DMS 273 treated with DMSO at 0.1 percent for 48 hours (cell line): ENCODE measurements at places on chromosomes 1 and 21.

DNA sequence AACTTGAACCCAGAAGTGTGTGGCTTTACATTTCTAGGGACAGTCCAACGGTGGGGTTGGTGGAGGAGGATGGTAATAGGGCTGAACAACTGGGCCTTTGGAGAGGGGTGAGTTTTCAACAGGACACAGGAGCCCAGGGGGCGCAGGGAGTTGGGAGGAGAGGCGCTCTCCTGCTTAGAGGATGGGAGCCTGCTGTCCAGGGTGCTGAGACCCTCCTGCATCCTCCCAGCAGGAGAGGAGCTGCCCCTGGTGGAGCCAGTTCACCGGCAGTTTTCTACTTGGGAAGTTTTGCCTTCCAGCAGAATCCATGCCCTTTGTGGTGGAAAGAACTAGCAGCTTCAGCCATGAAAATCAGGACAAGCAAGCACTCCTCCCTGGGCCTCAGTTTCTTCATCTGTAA is 8.6 kb downstream of the KCNC4 start:
- DNase-seq: no peak

GRCh38 chr1:58923090-58923470 is 139.2 kb upstream of the JUN start:
- DNase-seq: no peak

- no peak for DNase-seq
These were observed 70.5 kb upstream of the CTTNBP2NL start for GRCh38 chr1:112325504-112325903.

DNA sequence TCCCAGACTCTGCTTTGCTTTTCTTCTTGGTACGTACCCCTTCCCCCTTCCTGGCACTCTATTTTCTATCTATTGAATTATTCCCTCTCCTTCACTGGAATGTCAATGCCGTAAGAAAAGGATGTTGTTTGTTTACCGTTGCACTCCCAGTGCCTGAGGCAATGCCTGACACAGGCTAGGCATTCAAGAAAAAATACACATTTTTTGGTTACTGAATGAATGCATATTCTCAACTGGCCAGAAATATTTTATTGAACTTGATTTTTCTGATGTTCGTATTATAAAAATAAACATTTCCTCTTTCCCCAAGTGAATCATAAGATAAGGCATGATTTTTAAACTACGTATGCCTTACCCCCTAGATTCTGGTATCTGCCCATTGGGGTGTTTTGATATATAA is 41.2 kb downstream of the GNG12 start:
- no peak for DNase-seq

DNA sequence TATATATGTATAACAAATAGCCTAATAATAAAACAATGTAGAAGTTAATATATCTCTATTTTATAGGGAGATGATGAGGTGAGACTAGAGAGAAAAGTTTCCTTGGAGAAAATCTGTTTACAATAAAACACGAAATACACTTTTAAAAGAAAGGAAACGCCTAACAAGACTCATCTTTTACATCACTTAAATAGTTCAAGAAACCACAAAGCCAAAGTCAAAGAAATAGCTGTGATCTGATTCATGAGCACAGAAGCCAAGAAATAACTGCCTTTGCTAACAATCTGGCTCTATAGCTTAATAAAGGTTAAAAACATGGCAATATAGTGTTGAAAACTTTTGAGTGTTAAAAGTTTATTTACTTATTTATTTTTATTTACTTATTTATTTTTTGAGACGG is 61.5 kb downstream of the TOR3A start:
- DNase-seq: no peak

DNA sequence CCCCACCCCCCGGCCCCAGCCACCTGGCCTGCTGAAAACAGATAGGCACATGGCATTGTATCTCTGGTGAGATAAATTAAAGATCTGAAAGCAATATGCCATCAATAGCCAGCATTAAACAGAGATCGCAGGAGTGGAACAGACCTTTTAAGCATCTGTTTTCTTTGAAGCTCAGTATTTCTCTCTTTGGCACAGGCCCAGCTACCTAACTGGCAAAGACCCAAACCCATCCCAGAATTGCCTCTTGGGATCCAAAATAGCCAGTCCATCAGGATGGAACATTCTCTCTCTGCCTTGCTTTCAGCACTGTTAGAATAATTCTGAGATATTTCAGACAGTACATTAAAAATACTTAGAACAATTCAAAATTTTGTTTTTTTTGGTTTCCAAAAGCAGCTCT is 46.0 kb downstream of the KCNJ6 start:
- peak; percentile 87 for DNase-seq

GRCh38 chr1:38994196-38994595 is 3.1 kb downstream of the AKIRIN1 start:
- no peak for DNase-seq

- no peak for DNase-seq
These were observed 15.0 kb upstream of the ROR1 start for GRCh38 chr1:63758791-63759190.

GRCh38 chr1:219931033-219931432 is 2.7 kb upstream of the SLC30A10 start:
- no peak for DNase-seq

DNA sequence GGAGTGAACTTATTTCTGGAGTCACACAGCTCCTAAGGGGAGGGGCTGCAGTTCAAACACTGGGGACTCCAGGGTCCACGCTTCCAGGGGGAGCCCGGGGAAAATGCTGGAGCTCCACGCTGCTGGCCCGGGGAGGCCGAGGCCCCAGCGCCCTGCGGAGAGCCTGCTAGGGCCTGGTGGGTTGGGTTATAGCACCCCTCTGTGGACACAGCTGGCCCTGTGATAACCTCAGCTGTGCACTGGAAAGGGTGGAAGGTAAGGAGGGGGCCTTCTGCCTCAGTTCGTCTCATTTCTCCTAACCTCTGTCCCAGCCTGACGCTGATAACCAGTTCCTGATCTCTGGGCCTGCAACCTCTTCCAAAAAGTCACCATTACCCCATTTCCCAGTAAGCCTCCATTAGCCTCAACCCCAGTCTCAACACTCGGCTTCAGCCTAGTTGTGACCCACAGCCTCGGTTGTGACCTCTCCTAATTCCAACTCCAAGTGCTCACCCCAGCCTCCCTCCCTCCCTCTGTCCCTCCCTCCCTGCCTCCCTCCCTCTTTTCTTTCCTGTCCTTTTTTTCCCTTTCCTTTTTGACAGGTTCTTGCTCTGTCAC is 7.1 kb downstream of the NBL1 start:
- no peak for DNase-seq

GRCh38 chr1:221150996-221151395 is 271.8 kb downstream of the HLX start:
- DNase-seq: no peak

DNA sequence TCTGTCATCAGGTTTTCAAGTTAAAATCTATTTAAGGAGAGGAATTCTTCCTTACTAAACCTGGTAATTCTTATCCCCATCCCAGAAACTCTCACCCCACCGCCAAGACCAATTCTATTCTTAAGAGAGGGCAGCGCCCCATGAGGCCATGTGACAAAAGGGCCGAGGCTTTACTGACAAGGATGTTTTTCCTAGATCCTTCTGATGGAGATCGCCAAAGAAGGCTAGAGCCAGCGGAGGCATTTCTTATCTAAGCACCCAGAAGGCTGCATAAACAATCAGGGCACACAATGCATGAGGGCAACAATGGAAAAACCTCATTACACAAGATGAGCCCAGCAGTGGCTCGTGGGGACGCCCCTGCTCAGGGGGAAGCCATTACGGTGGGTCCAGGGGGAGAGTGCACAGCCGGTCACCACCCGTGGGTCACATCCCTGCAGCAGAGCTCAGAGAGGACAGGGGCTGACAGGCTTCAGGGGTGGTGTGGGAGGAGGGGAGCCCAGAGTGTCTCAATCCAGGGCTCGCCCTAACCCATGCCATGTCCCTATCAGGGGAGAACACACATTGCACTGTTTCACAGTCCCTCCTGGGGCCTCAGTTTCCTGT is 88.7 kb downstream of the ITPKB start:
- no peak for DNase-seq

DNA sequence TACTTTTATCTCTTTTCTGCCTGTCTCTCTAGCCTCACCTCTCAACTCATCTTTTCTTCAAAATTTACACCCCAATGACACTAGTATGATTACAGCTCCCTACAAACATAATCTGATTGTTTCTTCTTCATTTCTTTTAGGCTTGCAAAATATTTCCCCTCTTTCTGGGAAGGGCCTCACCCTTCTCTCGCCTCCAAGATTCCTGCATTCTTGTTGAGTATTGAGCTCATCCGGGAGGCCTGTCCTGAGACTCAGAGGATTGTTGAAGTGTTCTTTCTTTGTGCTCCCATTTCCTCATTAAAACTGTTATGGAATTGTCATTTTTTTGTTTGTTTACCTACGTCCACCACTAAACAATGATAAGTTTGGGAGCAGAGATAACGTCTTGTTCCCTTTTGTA is 99.1 kb upstream of the CHRM3 start:
- no peak for DNase-seq

DNA sequence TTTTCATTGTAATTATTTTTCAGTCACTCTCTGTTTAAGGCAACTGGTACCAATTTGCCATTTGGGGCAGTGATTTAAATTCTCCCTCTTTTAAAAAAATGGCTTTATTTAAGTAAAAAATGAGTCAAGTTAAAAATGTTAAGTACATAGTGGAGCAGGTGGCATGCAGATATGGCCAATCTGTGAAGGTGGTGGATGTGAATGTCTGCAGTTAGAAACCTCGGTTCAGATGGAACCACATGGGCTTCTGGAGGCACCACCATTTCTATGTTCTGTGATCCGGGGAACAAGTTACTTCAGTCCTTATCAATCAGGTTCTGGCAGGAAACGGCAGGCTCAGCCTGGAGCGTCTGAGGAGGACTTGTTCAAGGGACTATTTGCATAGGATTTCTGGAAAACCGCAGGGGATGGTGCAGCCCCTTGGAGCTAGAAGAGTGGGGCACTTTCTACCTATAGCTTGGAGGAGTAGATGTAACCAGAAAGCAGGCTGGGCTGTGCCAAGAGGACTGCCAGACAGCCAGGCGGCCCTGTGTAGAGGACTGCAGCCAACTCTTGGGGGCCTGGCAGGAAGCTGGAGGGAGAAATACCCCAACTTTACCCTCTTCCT is 12.3 kb downstream of the IGSF21 start:
- no peak for DNase-seq

DNA sequence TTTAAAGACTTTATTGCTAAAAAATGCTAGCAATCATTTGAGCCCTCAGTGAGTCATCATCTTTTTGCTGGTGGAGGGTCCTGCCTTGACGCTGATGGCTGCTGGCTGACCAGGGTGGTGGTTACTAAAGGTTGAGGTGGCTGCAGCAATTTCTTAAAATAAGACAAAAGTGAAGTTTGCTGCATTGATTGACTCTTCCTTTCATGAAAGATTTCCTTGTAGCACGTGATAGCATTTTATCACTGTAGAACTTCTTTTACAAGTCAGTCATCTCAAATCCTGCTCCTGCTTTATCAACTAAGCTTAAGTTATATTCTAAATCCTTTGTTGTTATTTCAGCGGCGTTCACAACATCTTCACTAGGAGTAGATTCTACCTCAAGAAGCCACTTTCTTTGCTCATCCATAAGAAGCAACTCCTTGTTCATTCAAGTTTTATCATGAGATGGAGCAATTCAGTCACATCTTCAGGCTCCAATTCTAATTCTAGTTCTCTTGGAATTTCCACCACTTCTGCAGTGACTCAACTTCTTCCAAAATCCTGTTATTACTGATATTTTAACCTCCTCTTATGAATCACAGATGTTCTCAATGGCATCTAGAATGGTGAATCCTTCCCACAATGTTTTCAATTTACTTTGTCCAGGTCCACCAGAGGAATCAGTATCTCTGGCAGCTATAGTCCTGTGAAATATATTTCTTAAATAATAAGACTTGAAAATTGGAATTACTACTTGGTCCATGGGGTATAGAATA is 17.6 kb upstream of the RGS1 start:
- no peak for DNase-seq

GRCh38 chr1:243725846-243726245 is 124.2 kb downstream of the AKT3 start:
- DNase-seq: no peak

DNA sequence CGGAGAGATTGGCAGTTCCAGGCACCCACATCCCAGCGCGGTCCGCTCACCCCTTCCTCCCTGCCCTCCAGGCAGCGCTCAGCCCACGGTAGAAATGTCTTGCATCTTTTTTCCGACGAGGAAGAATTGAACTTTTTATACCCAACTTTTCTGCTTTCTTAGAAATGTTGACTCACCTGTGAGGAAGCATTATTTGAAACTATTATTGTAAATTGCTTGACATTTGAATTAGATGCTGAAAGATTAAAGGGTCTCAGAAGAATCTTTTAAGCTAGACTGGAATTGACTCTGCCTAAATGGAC is 912 bp upstream of the SIPA1L2 start:
- DNase-seq: no peak

DNA sequence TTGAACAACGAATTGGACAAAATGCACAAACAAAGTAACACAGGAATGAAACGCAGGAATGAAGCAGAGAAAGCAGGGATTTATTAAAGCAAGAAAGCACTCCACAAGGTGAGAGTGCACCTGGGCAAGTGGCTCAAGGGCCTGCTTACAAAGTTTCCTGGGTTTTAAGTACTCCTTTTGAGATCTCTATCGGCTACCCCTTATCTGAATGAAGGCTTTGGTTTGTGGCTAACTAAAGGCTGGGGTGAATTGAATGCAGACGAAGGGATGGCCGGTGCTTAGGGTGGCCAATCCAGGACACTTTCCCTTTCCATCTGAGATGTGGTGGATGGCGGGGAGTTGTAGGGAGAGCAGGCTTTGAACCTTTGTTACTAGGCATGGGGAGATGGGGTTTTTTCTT is 151.4 kb upstream of the KIAA0040 start:
- DNase-seq: no peak

- DNase-seq: no peak
These were observed 22.4 kb downstream of the VPS45 start for GRCh38 chr1:150089846-150090520.

DNA sequence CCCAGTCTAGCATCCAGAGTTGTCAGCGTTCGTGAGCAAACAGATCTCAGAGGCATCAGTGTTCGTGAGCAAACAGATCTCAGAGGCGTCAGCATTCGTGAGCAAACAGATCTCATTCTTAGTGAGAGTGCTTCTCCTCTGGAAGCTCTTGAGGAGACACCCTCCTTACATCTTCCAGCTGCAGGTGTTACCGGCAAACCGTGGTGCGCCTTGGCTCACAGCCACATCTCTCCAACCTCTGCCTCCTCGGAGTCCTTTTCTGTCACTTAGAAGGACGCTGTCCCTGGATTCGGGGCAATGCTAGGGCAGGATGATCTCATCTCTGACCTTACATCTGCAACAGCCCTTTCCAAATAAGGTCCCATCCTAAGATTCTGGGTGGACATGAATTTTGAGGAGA is 14.6 kb upstream of the UMODL1 start:
- DNase-seq: no peak

DNA sequence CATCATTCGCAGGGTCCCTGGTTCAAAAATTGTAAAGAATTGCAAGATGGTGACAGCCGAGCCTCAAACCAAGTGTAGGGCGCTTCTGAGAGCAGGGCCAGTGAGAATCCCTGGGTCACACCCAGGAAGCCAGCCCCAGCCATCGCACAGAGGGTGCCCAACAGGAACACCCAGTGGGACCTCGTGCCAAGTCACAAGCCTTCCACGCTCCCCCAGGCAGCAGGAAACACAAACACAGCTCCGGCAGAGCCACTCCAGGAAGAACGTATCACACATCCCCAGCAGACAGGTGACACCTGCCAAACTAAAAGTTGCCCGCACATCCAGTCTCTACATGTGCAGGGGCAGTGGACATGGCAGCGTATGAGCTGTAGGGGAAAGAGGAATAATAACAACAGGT is 20.2 kb downstream of the DHRS3 start:
- no peak for DNase-seq

- DNase-seq: no peak
These were observed 3.0 kb downstream of the RWDD3 start for GRCh38 chr1:95236784-95237575.
